Activated T-helper 1 cell treated with anti-CD3 and anti-CD28 coated beads, Interleukin-12 subunit alpha, Interleukin-12 subunit beta, Interleukin-2, Interleukin-4 antibody, amounts not matched to agents 30 ng/mL and 10 ng/mL and 1 ng/mL, durations not matched to agents 14 hours and 24 hours and 36 hours (primary cell): ENCODE measurements at places on chromosomes 16 and 17. TPM values are rescaled to one million over a fixed set of nuclear protein-coding genes. Genes with fewer than 3 reads are reported as not detected.

GRCh38 chr17:4853208-4853671, 20.1 kb downstream of the MINK1 start:
- no peak for DNase-seq

DNA sequence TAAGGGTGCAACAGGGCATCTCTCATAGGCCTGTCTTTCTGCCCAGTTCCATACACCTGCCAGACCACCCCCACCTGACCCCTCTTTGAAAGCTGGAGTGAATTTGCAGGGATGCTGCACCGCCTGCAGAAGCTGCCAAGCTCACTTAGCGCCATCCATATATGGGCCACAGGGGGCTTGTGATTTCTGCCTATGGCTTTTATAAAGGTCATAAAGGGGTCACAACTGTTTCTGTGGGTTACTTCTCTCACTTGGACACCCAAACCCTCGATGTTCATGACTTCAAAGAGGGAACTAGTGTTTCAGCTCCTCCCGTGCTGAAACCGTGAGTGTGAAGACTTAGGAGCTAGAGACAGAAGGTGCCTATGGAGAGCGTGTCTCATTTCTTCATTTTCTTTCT, 23.9 kb upstream of the MEAK7 start:
- no peak for DNase-seq

- no peak for DNase-seq
Observed at GRCh38 chr16:57870753-57871454, 68.6 kb upstream of the KIFC3 start.

Gene GPR142
- not detected in 2 replicates for total RNA-seq

Gene ZSCAN10
- total RNA-seq: 0.07 TPM in 1 of 2 replicates, not detected in the other
